ENCODE measurements at places on chromosomes 1 and 21.

- DNase-seq, result no peak
These were observed 6.4 kb downstream of the ADARB1 start for GRCh38 chr21:45080639-45081414.

DNA sequence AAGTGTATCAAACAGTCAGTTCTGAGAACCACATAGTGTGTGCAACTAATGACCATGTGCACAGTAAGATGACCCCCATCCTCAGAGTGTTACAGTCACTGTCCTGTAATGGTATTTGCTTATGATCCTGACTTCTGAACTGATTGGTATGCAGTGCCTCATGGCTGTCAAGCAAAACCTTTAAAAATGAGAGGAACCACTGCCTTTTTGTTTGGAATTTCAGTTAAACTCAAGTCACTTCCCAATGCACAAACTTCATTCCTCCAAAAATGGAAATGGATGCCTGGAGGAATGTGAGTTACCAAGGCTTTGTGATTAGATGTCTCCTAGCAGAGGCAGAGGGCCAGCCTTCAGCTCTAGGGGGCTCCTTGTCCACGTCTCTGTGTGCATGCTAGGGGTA, 10.5 kb downstream of the C1orf198 start:
- DNase-seq, result no peak

- DNase-seq, result no peak
These were observed 76.6 kb upstream of the PRDX6 start for GRCh38 chr1:173400387-173400995.

DNA sequence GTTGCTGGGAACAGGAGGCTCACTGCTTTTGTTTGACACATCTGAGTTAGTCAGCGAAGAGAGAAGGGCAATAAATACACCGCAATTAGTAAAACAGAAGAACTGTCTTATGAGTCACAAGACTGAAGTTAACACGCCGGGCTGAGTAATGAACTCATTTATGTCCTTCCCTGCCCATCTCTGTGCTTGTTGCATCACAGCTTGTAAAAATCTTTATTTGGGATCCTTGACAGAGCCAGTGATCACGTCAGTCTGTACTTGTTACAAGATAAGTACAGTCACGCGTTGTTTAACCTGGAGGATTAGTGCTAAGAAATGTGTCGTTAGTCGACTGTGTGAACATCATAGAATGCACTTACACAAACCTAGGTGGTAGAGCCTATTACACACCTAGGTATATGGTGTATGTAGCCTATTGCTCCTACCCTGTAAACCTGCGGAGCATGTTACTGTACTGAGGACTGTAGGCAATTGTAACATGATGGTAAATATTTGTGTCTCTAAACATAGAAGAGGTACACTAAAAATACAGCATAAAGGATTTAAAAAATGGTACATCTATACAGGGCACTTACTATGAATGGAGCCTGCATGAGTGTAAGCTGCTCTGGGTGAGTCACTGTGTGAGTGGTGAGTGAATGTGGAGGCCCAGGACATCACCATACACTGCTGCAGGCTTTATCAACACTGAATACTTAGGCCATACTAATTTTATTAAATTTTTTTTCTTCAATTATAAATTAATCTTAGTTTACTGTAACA, 272.2 kb downstream of the TNR start:
- no peak for DNase-seq

Data from globus pallidus (tissue), 1 donor.